ENCODE measurements at places on chromosomes 12 and 14.

- DNase-seq: peak; percentile 32
Measured at GRCh38 chr14:94180655-94181271, 6.6 kb downstream of the PPP4R4 start.

DNA sequence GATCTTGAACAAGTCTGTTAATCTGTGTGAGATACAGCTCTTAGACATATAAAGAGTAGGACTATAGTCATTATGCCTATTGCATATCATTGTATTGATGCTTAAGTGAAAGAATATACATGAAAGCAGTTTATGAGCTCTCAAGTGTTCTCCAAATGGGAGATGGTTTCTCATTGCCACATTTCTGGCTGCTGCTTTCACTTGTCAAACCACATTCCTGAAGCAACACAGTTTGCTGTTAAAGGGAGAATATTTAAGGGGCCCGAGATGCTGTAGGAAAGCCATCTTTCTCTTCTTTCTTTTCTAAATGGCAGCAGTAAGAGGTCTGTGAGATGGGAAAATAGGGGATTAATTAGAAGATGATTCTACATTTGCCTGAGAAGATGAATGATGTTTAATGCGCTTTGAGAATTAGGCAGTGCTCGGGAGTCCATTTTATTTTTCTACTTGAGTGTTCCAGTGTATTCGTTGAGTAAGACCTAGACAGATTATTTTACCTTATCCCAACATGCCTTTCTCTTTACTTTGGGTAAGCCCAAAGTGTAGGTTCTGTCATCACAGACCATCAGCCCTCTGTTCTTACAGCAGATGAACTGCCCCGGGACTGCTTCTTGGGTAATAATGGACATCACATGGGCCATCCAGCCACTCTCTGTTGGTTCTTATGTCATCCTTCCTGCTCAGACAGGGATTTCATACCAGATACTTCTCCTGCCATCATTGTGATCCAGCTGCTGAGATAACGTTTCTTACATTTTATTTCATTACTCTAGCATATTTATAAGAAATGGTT, 35.6 kb downstream of the ANO4 start:
- no peak for DNase-seq

DNA sequence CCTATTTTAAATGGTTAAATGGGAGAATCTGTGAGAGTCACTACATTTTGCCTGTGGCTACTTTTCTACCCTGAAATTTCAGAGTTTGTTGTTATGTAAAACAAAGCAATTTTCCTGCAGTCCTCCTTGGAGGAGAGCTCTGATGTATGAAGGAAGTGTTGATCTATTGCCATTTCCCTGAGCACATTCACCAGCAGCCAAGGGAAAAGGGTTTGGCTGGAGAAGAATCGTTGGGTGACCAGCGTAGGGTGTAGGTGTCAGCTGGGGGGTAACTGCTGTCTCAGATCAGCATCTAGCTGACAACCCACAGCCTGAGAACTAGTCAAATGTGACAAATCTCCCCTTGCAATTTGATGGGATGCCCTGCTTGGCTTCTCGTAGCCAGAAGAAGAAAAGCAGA, 230.5 kb downstream of the PDZRN4 start:
- DNase-seq: no peak

DNA sequence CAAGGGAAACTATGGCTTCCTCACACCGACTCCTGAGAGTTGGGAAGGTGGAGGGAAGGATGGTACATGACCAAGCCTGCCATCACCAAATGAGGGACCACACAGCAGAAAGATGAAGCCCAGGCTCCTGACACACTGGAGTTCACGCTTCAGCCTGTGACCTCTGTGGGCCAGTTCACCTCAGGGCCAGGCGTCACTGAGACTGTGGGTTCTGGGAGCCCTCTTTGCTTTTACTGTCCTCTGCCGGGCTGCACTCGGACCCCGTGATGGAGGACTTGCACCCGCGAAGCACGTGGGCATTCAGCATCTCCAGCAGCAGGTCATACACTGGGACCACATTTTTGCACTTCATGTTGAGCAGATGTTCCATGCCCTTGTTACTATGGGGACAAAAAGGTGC, 61.2 kb downstream of the ESR2 start:
- no peak for DNase-seq

GRCh38 chr14:96631621-96632362, 129.6 kb downstream of the PAPOLA start:
- no peak for DNase-seq

GRCh38 chr14:55968741-55969140, 149.5 kb upstream of the PELI2 start:
- DNase-seq: peak; percentile 18

GRCh38 chr12:130186651-130187268, 24.5 kb downstream of the FZD10 start:
- DNase-seq: peak; percentile 83

All from fibroblast of skin of abdomen (primary cell).